GM03348 (cell line): ENCODE measurements at places on chromosomes 2 and 18.

GRCh38 chr2:172806493-172806892 is 70.8 kb downstream of the RAPGEF4 start:
- peak; percentile 67 for DNase-seq

GRCh38 chr2:73611193-73611592 is 31.0 kb downstream of the NAT8 start:
- DNase-seq, result no peak

- DNase-seq, result no peak
Observed at GRCh38 chr2:105660489-105660888, 84.2 kb upstream of the NCK2 start.

GRCh38 chr18:37582261-37582660 is 16.7 kb upstream of the CELF4 start:
- DNase-seq, result no peak

DNA sequence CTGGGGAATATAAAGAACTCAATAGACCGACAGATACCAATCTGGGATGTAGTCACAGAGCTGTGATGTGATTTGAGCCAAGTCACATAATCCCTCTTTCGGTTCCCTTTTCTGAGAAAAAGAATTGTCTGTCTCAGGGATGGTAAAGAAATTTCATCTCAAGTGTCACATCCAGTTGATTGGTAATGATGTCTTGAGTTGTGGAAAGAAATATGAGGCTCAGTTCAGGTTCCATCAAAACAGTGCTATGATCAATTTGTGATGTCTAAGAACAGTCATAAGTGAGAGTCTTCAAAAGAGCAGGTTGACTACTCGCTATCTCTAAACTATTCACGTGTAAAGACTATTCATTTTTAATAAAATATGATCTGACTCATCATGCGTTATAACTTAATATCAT is 223.3 kb downstream of the METTL4 start:
- DNase-seq, result no peak

GRCh38 chr2:119230219-119231185 is 6.9 kb downstream of the STEAP3 start:
- DNase-seq, result peak; percentile 55

- DNase-seq, result peak; percentile 63
Observed at GRCh38 chr18:70234667-70235459, 29.4 kb upstream of the RTTN start.

DNA sequence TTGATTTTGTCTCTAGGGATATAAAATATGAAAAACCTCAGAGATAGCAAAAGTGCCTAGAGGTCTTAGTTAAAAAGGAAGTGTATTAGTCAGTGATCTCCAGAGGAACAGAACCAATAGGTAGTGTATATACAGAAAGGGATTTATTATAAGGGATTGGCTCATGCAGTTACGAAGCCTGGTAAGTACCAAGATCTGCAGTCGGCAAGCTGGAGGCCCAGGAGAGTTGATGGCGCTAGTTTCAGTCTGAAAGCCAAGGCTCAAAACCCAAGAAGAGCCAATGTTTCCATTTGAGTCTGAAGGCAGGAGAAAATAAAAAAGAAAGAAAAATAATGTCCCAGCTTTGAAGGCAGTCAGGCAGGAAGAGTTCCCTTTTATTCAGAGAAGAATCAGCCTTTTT is 93.3 kb downstream of the COLEC12 start:
- DNase-seq, result no peak

- DNase-seq, result no peak
Observed at GRCh38 chr18:49997558-49997957, 184.2 kb upstream of the ACAA2 start.

DNA sequence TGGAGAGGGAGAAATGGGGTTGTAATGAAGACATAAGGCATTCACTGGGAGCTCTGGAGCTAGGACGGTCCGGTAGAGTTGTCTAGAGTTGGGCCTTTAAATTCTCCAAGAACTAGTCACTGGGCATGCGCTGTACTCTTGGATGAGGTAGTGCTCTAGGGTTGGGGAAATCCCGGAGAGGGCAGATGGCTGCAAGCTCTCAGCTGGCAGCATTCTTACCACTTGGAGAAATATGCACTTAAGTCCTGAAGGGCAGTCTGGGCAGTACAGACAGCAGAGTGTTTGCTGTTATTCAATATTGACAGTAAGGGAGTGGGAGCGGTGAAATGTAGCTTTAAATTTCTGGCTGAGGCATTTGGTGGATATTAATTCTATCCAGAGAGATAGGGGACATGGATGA is 214.6 kb downstream of the RDH14 start:
- DNase-seq, result no peak

GRCh38 chr2:160063271-160063670 is 856 bp upstream of the PLA2R1 start:
- no peak for DNase-seq

- DNase-seq, result no peak
Observed at GRCh38 chr2:69358914-69359313, 28.1 kb downstream of the GFPT1 start.

- no peak for DNase-seq
Observed at GRCh38 chr18:51039138-51040112, 9.4 kb downstream of the SMAD4 start.

DNA sequence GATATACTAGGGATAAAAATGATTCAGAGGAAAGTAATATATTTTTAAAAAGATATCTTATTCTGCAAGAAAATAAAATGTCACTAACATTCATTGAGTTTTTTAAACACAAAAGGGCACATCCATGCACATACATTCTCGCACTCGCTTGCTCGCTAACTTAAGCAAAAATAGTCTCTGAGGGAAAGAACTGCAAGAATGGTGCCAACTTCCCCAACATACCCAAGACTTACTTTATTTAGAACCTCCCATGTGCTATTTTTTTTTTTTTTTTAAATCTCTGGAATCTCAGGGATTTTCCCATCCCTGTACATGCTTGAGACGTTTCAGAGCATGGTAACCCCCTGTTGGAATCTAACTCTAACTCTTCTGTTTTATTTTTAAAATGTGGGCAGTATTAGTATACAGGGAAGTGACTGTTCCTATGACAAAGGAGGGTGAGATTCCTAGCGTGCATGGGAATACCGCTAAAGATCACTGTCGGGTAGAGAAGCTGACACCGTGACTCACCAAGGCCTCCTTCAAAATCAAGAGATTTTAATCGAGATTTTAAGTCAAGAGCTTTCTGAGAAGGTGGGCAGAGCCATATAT is 187.9 kb upstream of the ZEB2 start:
- peak; percentile 7 for DNase-seq

DNA sequence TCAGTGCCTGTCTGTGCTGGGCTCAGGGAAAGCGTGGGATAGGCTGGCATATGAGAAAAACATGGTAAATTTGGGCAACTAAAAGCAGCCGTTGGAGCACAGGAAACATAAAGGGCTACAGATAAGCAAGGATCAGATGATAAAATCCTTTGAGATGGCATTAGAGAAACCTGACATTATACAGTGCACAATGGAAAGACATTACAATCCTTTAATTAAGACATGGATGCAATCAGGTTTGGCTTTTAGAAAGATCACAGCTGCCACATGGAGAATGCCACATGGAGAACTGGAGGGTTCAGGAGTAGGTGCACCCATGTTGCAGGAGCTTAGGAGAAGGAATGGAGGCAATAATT is 117.3 kb downstream of the CDC42EP3 start:
- DNase-seq, result no peak

DNA sequence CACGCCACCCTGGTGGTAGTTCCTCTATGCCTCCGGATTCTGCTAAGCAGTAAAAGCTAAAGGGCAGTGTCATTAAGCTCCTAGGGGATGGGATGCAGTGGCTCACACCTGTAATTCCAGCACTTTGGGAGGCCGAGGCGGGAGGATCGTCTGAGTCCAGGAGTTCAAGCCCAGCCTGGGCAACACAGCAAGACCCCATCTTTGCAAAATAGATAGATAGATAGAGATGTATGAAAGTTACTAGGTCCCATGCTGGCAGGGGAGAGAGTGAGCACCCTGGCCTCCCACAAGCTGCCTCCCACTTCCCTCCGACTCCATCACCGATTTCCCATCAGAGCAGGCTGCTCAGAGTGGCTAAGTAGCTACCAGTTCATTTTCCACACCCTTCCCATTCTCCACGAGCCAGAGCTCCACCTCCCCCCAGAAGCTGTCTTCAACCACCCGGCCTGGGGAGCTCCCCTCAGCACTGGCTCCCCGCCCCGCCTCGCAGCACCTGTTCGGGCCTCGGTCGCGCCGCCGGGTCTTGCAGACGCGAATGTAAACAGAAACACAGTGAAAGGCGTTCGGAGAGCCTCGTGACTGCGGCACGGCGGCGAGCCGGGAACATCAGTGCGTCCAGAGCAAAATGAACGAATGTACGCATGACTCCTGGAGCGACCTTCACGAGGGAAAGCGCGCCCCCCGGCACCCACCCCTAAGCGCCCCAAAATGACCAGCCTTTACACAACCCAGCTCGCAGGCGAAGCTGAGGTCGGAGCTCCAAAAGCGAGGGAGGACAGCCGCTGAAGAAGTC is 598 bp upstream of the CEP68 start:
- DNase-seq, result peak; percentile 38

- DNase-seq, result no peak
Observed at GRCh38 chr18:54991981-54992380, 32.7 kb upstream of the CCDC68 start.

DNA sequence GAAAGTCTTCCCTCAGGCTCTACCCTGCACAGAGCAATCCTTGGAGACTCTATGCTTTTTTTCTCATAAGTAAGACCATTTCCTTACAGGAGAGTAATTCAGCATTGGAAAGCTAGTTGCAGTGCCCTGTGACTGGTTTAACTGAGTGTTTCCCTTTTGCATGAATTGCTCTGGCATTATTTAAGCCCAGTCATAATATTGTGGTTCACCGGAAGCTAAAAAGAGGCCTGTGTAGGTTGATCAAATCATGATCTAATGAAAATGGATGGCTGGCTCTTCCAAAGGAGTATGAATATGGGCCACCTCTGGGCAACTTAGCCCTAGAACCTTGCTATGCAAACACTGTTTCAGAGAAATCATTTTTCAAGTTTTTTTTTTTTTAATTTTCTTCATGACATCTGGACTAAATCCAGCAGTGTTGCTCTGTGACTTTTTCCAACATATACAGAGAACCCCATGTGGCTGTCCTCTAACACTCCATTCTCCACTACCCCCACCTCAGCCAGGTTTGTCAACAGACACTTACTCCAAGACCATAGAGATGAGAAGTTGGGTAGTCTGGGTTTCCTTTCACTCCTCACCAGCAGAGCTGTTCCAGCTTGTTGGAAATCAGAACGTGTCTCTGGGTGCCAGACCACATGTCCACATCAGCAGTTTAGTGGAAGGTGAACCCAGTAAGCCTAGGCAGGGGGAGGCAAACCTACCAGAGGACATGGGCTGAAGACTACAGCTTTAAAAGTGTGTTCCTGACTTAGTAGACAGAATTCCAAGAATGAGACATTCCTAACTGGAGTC is 175.2 kb upstream of the SLC14A2 start:
- peak; percentile 13 for DNase-seq

DNA sequence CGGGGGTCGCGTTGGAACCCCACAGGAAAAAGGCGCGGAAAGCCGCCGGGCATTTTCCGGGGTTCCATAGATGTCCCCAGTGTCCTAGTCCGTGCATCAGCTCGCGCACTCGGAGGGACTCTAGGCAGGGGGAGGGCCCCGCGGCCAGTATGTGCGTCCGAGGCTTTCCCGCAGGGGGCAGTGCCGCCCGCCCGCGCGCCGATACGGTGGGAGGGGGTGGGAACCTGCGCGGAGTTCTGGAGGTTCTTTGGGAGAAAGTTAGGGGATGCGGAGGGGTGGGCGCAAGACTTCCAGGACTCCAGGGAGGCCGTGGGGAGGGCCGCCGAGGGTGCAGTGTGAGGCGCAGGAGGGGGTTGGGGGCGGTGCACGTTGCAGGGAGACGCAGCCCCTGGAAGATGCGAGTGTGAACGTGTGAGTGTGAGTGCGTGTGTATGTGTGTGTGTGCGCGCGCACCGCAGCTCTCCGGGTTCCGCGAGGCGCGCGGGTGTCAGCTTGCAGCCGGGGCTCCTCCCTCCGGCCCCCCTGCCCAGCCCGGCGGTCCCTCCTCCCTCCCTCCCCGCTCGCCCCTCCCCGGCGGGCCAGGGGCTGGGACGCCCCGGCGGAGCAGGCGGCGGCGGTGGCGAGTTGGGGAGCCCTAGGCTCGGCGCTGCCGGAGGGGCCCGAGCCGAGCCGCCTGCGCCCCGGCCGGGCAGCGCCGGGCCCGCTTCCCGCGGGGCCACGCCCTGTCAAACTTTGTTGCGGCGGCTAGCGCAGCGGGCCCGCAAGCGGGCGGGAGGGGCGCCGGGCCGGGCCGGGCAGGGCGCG is at the start of gene TCF7L1:
TCF7L1 (plus strand) TSS at position 559 of the 804 bp plus-strand sequence. CDS start 293 bp downstream, outside the sequence.
- DNase-seq, result peak; percentile 96

DNA sequence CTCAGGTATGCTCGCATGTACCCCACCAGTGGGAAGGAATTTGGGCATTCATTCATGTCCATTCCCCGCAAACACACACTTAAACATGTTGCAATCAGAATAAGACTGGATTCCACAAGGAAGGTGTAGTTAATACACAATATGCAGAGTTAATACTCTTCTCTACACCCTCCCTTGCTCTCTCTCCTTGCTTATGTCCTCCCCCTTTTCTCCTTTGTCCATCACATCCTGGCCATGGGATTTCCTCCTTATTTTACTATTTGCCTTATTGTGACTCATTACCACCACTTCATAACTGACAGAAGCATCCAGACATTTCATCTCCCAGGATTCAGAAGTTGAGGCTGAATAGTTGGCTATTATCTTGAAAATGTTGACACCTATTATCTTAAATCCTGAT is 473.8 kb upstream of the SPHKAP start:
- DNase-seq, result no peak

- DNase-seq, result no peak
Observed at GRCh38 chr18:62209046-62209445, 22.0 kb downstream of the RELCH start.

DNA sequence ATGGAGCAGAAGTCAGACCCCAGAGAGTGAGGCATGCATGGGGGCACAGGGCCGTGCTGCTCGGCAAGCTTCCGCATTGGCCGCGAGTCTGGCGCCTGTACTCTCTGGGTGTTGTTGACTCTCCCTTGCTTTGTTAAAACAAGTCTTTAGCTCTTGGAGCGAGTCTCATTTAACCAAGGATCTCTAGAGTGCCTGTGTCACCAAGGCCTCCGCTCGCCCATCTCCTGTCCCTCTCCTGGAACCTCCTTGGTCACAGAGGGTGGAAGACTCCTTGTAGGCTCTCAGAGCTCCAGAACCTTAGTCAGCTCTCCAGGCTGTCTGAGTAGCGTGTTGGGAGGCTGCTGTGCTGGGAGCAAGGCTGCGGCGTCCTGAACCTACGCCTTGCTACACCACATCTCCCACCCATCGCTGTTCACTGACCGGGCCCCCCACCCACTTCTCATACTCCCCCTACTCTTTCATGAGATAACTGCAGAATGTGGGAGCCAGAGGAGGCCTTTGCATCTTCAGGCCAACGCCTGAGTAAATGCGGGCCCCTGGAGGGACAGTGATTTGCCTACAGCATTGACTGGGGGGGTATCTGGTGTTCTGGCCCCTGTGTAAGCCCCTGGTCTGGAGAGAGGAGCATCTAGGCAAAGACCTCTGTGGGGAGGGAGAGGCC is 66.1 kb downstream of the CIB4 start:
- no peak for DNase-seq

GRCh38 chr2:6078414-6078813 is 386.2 kb downstream of the SOX11 start:
- no peak for DNase-seq
